ENCODE measurements at places on chromosomes 7 and 10.

GRCh38 chr10:69801434-69802315 is at the start of gene COL13A1:
Gene COL13A1, plus strand, starts transcription at chr10:69801906. Its CDS starts 518 bp downstream, at chr10:69802424.
- no peaks in the 10 kb centered on the region for H3K36me3 ChIP-seq
- H3K27me3 ChIP-seq: peaks cover 6% of the 10 kb centered on the region
- H3K4me1 ChIP-seq: peaks cover 8% of the 10 kb centered on the region
- no peak for DNase-seq

GRCh38 chr7:48351900-48352299 is 180.6 kb downstream of the ABCA13 start:
- no peaks in the 10 kb centered on the region for H3K27me3 ChIP-seq
- no peaks in the 10 kb centered on the region for H3K36me3 ChIP-seq
- no peak overlapping the region for H3K27ac ChIP-seq
- no peak for DNase-seq

DNA sequence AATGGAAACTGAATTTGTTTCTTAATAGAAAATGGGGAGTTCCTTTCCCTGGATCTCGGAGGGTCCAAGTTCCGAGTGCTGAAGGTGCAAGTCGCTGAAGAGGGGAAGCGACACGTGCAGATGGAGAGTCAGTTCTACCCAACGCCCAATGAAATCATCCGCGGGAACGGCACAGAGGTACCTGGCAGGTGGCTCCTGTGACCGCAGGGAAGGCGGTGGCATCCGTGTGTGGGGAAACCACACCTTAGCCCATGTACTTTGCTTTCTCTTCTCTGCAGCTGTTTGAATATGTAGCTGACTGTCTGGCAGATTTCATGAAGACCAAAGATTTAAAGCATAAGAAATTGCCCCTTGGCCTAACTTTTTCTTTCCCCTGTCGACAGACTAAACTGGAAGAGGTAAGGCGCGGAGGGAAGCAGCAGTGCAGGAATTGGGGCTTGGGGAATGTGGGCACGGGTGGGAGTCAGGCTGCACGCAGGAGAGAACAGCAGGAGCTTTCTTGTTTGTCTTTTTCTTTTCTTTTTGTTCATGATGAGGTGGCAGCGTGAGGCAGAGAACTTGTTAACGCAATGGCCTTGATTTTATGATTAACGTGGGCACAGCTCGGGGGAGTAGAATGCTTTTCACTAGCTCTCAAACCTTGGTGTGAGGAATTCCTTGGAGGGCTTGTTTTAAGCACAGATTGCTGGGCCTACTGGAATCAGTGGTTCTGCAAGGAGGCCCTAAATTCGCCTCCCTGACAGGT is 12.8 kb downstream of the HKDC1 start:
- H3K27ac ChIP-seq: no peak overlapping the region
- H3K27me3 ChIP-seq: no peaks in the 10 kb centered on the region
- H3K4me3 ChIP-seq: no peak overlapping the region
- no peaks in the 10 kb centered on the region for H3K4me1 ChIP-seq
- no peaks in the 10 kb centered on the region for H3K36me3 ChIP-seq

- no peak overlapping the region for H3K4me3 ChIP-seq
- H3K4me1 ChIP-seq: no peaks in the 10 kb centered on the region
- no peaks in the 10 kb centered on the region for H3K36me3 ChIP-seq
Observed at GRCh38 chr7:134374291-134374690, 57.6 kb upstream of the SLC35B4 start.

DNA sequence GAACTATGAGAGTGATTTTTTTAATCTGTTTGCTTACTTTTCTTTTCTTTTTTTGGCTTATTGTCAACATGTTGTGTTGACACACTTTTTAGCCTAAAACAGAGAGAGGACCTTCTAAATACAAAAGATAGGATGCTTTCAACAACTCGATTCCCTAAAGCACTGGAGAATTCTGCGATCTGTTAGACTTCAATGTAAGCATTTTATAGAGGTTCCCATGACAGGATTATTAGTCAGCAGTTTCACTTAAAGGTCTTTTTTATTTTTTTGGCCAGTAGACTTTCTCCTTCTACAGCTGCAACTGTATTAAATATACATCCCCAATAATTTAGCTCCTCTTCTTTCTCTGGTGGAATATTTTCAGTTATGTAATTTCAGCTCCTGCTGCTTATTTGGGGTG is 12.7 kb upstream of the NRP1 start:
- DNase-seq: no peak
- H3K27me3 ChIP-seq: no peaks in the 10 kb centered on the region
- no peaks in the 10 kb centered on the region for H3K36me3 ChIP-seq
- no peak overlapping the region for H3K4me3 ChIP-seq

DNA sequence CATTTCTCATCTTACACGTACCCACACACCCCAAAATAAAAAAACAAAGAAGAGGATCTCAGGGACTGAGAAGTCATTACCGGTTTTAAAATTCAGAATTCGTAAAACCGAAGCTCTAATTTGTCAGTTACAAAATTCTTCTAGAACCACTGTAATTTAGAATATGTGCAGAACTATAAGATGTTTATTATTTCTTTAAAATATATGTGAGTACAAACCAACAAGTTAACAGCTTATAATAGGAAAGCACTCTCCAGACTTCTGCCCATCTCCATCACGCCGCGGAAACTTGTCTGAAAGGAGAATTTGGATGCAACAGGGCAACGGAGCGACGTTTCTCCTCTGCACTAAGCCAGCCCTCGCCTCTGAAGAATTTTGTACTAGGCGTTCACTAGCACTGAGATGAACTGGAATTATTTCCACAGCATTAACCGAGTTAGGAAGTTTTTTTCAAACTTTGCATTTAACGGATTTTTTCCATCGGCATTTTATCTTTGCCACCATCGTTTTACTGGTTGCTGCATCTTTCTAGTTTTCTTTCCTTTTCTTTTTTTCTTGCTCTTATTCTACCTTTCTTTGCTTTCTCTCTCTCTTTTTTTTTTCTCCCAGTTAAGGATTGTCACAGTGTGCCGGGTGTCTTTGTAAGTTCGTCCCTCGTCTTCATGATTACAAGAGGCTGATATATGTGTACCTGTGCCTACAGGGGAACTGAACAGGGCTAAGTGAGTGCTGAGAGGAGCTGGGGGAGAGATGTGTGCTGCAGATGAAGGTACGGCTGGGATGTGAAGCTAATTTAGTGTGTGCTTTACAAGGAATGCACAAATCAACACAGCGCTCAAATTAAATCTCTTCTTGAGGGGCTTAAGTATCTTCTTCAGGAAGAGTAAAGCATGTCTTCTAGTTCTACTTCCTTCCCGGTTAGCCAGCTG is 295.9 kb upstream of the NFE2L3 start:
- H3K4me1 ChIP-seq: peaks cover 2% of the 10 kb centered on the region
- H3K27ac ChIP-seq: no peak overlapping the region
- no peak for DNase-seq
- H3K4me3 ChIP-seq: peak overlapping the region; percentile 56
- H3K36me3 ChIP-seq: no peaks in the 10 kb centered on the region

- H3K36me3 ChIP-seq: no peaks in the 10 kb centered on the region
- no peak overlapping the region for H3K4me3 ChIP-seq
- H3K27me3 ChIP-seq: no peaks in the 10 kb centered on the region
- DNase-seq: no peak
Observed at GRCh38 chr10:63421591-63421990, 44.2 kb downstream of the JMJD1C start.

GRCh38 chr7:130945411-130945811 is 211.4 kb upstream of the KLF14 start:
- no peak for DNase-seq
- peaks cover 2% of the 10 kb centered on the region for H3K4me1 ChIP-seq
- H3K36me3 ChIP-seq: no peaks in the 10 kb centered on the region

- H3K4me1 ChIP-seq: 0 out of 2 replicates have a peak, but pooled peaks cover 1% of the 10 kb centered on the region
- no peak overlapping the region for H3K27ac ChIP-seq
- H3K36me3 ChIP-seq: no peaks in the 10 kb centered on the region
Observed at GRCh38 chr7:70312336-70312735, 714.1 kb downstream of the AUTS2 start.

- H3K4me3 ChIP-seq: no peak overlapping the region
- H3K27ac ChIP-seq: no peak overlapping the region
- H3K27me3 ChIP-seq: no peaks in the 10 kb centered on the region
- H3K4me1 ChIP-seq: no peaks in the 10 kb centered on the region
- DNase-seq: no peak
Observed at GRCh38 chr10:23433701-23434100, 5.2 kb upstream of the OTUD1 start.

DNA sequence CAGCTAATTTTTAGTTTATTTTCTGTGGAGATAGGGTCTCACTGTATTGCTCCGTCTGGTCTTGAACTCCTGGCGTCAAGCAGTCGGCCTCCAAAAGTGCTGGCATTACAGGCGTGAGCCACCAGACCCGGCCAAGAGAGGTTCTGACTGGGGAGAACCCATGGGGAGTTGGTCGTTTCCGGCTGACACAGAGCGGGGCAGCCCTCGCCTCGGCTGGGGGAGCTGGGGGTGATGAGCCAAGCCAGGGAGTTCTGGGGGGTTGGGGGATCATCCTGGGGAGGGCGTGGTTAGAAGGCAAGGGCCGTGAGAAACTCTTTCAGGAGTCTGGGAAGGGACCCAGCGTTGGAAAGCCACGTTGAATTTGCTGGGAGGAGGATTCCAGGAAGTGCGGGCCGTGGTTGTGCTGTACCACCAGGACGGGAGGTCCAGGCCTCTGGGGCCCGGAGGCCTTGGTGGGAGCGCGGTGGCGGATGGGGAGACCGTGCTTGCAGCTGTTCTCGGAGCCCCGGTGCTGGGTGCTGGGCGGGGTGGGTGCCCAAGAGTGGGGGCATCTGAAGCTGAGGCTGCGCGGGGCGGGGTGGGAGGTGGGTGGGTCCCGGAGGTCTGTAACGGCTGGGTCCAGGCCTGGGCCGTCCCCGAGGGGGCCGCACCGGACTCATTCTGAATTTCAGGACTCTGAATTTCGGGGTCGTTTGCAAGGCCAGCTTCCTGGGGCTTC is 8.4 kb upstream of the ZNF853 start:
- DNase-seq: no peak
- no peaks in the 10 kb centered on the region for H3K4me1 ChIP-seq
- H3K27me3 ChIP-seq: no peaks in the 10 kb centered on the region
- H3K36me3 ChIP-seq: 0 out of 2 replicates have a peak, but pooled peaks cover 3% of the 10 kb centered on the region
- H3K27ac ChIP-seq: no peak overlapping the region

DNA sequence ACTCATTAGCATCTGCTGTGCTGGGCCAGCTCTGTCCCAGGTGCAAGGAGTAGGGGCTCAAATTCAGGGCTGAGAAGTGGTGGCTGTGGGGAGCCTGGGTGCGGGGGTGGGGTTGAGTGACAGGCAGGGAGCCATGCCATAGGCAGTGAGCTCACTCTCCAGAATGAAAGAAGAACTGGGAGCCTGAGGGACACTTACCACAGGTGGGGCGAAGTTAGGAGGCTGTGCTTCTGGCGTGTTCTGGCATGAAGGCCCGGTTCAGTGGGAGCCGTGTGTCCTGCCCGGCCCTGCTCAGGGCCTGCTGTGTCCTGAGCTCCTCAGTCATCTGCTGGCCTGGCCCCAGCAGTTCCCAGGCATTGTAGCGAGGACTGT is 62.5 kb downstream of the MKI67 start:
- H3K4me3 ChIP-seq: no peak overlapping the region
- DNase-seq: no peak
- H3K4me1 ChIP-seq: peaks cover 10% of the 10 kb centered on the region

DNA sequence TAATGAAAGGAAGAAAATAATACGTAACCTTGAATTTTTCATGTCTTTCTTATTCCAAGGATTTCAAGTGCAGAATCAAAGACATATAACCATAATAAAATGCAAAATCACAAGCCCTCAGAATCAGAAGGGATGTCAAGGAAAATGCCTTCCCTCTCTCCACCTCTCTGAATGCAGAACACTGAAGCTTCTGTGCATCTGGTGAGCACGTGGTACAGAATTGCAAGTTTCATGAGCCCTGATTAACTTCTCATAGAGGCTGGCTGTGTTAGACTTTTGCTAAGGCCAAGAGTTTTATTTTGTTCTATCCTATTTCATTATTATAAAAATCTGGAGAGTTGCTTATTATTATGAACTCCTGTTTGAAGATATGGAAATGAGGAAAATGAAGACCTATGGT is 533.7 kb upstream of the POM121L12 start:
- H3K27me3 ChIP-seq: no peaks in the 10 kb centered on the region
- H3K4me3 ChIP-seq: no peak overlapping the region
- no peak for DNase-seq
- no peaks in the 10 kb centered on the region for H3K4me1 ChIP-seq
- no peak overlapping the region for H3K27ac ChIP-seq
